GM23338 (cell line): ENCODE measurements at places on chromosomes 11 and 22.

- no peak for DNase-seq
Observed at GRCh38 chr11:6523253-6523652, 26.2 kb downstream of the DNHD1 start.

GRCh38 chr11:44333271-44334218, 23.6 kb upstream of the ALX4 start:
- DNase-seq: no peak

DNA sequence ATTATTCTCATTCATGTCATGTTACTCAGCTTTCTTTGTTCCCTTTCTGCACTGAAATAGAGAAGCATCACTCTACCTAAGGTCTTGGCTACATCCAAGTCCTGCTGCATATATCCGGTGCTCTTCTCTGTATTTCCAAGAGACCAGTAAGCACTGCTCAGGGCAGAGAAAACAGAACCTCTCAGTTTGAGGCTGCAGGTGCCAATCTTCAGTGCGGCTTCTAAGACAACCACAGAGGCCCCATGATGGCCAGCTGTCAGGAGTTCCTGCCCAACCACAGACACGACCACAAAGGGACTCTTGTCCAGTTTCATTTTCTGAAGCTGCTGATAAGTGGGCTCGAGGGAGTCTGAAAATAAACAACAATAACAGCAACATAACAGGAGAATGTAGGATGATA, 378.4 kb upstream of the PITPNB start:
- no peak for DNase-seq

DNA sequence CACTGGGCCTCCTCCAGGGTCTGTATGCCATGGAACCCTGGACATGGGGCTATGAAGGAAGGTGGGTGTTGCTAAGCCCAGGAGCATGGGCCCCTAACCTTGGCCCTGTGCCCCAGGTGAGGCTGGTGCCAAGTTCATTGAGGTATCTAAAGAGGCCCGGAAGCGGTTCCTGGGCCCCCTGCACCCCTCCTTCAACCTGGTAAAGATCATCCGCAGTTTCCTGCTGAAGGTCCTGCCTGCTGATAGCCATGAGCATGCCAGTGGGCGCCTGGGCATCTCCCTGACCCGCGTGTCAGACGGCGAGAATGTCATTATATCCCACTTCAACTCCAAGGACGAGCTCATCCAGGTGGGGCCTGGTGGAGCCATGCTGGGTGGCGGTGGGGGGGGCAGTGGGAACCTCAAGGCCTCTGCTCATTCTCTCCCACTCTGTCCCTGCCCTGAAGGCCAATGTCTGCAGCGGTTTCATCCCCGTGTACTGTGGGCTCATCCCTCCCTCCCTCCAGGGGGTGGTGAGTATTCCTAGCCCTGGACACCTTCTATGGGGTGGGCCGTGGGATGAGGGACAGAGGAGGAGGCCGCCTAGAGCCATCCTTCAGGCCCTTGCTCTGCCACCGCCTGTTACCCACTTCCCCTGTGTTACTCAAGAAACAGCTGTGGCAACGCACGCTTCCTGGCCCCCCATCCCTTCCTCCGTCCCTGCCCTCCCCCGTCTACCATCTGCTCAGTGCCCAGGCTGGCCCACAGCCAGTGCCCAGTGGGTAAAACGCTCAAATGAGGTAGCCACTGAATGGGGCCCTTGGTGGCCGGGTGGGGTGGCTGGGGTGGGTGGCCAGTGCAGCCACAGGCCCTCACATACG, 3.0 kb downstream of the PNPLA2 start:
- no peak for DNase-seq

DNA sequence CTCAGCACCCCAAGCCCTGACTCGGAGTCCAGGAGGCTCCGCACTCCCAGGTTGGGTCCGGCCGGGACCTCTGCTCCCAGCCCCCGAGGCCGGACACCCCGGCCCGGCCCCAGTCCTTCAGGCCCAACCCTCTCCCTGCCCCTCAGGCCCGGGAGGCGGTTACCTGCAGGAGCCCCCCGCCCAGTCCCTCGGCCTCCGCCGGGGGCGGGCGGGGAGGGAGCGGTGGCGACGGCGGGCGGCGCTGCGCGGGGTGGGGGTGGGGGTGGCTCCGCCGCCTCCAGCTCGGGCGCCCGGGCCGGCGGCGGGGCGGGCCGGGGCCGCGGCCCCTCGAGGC, 310 bp downstream of the TCF20 start:
- DNase-seq: peak; percentile 70

- no peak for DNase-seq
Observed at GRCh38 chr11:120494595-120494994, 17.0 kb upstream of the GRIK4 start.

- DNase-seq: no peak
Observed at GRCh38 chr11:46298699-46299433, 21.4 kb downstream of the CREB3L1 start.

DNA sequence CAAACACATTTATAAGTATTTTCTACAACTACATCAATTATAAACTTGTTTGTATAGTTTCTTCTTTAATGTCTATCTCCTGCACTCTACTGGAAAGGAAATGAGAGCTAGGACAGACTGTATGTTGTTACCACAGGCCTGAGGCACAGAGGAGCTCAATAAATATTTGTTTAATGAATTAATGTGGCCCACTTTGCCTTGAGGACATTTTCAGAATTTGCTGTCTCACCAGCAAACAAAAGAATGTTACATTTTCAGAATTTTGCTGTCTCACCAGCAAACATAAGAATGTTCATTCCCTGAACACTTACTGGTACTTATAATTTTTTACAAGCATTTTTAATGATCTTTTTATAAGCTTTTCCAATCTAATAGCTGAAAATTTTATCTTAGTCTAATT, 41.9 kb upstream of the WNT7B start:
- no peak for DNase-seq

DNA sequence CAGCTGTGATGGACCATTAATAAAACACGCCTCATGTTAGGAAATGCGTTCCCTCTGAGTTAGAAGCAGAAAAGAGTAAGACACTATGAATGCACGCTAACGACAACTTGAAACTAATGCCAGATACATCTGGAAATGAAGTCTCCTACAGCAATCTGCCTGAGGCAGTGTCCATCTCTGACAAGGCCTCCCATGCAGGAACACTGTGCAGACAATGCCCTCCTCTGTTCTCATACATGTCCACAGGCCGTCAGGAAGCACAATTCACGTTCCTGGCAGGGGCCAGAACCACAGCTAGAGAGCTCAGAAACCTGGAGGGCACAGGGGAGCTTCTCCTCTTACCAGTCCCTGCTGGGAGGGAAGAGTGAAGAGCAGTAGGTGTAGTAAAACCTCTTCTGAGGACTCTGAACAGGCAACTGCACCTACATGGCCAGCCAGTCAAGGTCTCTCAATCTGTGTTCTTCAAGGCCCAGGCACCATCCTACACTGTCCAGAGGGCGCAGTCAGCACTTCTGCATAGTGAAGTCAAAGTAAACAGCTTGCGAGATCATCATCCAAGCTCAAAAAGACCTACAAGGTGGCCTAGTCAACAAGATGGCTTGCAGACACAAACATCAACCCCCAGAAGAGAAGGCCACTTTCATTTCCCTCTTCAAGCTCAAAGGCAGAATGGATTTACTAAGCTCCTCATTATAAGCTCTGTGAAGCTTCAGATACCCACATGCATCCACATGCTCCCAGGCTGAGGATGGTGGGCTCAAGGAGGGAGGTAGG, 41.5 kb upstream of the CYP2D6 start:
- no peak for DNase-seq

DNA sequence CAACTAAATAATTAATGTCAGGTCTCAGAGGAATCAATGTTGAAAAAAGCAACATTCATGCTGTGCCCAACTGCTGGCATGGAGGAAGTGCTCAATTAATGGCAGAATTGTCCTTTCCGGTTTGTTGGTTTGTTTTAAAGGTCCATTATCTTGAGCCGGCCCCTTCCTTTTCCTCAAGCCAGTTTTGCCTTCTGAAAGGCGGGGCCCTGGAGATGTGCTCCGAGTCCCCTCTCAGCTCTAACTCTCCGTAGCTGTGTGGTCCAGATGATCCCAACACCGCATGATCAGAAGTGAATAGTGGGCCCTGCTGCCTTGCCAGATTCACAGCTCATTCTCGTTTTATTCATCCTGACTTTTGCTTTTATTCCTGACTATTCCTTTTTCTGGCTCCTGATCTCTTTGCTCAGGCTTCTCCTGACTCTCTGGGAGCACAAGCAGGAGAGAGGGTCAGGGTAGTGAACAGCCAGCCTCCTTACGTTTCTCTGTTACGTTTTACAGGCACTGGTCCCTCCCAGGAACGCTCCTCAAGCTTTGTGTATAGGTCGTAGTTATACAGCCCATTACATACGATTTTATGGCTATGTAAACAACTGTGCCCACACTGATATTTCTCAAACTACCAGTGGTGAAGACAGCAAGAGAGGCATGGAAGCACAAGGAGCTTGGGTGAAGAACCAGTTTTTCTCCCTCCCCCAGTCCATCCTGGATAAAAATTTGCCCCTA, 265.9 kb downstream of the LARGE1 start:
- DNase-seq: peak; percentile 52

DNA sequence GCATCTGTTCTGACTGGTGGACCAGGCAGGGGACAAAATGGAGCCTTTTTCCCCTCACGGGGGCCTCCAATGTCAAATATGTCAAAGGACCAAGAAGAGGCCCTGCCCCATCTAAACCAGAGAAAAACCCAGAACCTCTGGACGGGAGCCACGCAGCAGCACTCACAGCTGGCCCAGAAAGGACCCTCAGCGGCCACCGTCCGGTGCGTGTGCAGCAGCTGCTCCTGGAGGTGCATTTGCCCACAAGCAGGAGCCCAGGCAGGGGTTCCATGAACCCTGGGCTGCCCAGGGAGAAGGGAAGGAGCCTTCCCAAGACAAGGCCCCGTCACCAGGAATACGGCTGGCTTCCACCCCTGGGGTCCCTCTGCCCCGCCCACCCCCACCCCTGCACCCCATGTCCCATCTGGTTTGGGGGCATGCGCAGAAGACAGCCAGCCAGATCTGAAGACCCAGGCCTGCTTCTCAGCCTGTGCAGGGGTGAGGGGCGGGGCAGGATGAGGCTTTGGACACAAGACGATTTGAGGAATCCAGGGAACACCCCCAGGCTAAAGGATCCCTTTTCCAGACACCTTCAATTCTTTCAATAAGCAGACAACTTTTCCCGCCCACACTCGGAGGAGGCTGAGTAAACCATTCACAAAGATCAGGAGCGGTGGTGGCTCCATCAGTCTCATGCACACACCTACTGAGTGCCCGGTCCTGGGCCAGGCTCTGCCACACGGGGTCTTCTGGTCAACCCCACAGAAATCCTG, 423.1 kb downstream of the SHANK2 start:
- no peak for DNase-seq
